NCI-H446 treated with DMSO at 0.1 percent for 48 hours (cell line): ENCODE measurements at places on chromosomes 11 and 22.
A peak's percentile ranks its signal among the peaks of the same experiment; 100 is the strongest.

GRCh38 chr11:119187123-119187892, 2.0 kb downstream of the NHERF4 start:
- DNase-seq: no peak

DNA sequence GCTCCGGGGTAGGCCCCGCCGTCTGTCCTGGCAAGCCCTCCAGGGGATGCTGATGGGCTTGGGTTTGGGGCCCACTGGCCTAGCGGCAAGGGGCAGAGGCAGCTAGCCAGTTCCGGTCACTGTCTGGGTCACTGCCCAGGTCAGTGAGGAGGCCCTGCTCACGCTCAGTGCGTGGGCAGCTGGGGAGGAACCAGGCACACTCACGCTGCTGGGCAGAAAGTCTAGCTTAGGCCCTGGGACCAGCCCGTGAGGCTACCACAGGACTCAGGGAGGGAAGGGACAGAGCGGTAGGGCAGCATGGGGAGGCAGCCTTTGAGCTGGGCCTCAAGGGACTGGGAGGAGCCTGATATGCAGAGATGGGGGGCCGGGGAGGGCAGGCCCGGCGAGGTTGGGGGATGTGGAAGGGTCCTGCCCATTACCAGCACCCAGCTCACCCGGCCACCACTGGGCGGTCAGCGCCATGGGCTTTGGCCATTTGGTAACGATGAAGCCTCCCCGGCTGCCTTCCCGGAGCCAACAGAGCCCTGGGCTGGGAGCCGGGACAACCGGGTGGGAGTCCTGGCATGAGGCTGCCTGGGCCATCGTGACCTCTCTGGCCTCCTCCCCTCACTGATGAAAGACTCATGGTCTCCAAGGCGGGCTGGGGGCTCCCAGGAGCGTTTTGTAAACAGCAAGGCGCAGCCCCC, 14.2 kb downstream of the SHISAL1 start:
- DNase-seq: no peak

DNA sequence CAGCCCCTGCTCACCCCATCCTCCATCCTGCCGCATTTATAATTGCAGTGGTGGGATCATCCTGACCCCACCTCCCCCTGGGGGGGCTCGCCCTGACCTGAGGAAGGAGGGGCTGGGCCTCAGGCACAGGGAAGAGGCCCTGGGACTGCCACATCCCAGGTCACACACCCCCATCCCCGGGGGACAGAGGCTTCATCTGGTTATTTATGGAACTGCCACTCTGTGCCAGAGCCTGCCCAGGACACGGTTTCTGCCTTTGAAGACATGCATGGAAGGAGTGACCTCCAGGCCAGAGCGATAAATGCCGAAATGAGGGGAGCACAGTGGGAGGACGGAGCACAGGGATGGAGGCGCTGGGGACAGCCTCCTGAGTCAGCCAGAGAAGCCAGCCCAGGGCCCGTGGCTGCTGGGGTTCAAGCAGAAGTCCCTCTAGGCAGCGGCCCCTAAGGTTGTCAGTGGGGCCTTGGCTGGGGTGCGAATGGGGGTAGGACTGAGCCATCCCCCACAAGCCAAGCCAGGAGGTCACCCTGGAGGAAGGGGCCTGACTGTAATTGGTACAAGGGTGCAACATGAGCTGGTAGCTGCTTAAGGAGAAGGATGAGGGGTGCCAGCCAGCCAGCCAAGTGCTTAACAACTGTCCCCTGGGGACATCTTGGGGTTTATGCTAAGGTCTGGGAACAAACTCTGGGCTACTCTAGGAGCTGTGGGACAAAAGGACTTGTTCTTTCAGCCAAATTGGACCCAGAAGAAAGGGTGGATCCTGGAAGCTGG, 51.4 kb upstream of the SHISAL1 start:
- no peak for DNase-seq

DNA sequence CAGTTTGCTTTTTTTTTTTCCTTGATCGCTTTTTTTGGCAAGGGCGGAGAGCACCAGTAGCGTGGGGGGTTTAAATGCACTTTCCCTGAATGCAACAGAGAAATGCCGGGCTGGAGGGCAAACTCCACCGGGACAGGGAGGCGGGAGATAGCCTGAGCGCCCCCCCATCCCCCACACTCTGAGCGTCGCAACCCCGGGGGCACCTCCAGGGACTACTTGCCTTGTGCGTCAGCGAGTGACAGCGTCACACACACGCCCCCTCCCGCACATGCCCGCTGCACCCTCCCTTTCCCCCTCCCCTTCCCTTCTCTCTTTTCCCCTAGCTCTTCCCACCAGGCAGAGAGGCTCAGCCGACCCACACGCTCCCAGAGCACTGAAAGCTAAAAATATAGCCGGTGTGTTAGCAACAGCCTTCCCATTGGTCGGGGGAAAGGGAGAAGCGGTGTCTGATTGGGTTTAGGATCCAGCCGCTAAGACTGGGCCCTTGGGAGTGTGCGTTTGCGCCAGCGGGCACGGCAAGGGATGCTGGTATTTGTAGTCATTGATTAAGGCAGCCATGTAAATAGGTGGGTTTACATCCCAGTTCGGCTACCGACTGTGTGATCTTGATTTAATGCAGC, 1.7 kb upstream of the TOB2 start:
- DNase-seq: peak; percentile 99

- DNase-seq: no peak
Measured at GRCh38 chr22:35631597-35631996, 14.5 kb upstream of the MB start.

DNA sequence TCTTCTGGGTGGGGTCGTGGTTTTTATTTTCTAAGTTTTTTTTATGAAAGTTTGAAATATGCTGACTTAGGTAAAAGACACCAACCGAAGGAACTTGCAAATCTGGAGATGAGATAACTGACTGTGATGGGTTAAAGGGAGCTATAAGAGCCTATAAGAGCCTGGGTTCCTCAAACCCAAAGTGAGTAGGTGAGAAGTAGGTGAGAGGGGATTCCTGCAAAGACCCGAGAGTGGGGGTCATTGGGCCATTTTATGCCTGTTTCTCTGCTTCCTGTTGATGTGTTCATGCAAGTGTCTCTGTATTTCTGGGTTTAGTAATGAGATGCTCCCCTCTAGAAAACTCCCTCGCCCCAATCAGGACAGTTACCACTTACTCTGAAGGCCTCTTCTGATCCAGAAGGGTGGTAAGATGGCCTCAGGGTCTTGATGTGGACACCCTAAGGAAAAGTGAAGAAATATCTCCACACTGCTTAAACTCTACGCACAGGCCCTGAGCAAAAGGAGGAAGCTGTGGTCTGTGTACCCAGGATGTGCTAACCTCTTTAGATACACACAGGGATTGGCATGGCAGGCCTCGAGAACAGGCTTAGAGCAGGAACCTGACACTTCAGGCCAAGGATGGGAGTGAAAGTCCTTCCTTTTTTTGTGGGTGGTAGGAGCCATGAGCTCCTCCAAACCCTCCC, 1.8 kb downstream of the FLI1 start:
- DNase-seq: no peak

DNA sequence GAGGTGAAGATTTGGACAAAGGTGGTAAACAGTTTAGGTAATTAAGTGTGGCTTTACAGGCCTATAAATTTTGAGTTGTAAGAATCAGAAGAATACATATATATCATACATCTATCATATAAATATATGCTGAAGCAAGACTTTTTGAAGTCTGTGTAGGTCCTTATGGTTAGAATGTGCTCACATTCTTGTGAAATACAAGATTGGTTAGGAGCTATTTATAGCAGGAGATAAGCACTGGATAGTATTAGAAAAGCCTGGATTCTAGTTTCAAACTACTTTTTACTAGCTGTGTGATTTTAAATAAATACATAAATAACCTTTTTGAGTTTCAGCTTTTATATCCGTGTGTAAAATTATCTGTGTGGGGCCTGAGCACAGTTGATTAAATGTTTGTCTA, 42.3 kb downstream of the ANKRD42 start:
- no peak for DNase-seq

- no peak for DNase-seq
Measured at GRCh38 chr22:19565382-19566278, 41.4 kb upstream of the CLDN5 start.

- DNase-seq: no peak
Measured at GRCh38 chr22:36808721-36809344, 8.0 kb downstream of the PVALB start.
